Osteocyte (in vitro differentiated cells): ENCODE measurements at places on chromosomes 12 and 14. TPM values are rescaled to one million over a fixed set of nuclear protein-coding genes. Genes with fewer than 3 reads are reported as not detected.

DNA sequence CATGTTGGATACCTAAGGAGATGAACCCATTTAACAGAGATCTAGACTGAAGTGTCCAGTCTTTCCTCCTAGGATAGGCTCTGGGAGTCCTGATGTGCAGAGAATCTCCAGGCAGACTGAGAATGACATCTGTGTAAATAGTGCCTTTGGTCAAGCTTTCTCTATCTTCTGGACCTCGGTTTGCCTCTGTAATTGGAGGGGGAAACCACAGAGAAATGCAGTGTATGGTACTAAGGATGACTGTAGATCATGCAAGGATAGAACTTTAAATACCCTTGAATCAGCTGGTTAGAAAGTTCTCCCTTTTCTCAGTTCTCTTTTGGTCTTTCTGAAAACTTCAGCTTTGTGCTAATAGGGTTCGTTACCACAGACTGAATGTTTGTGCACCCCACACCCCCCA lies 112.2 kb downstream of the PTPN11 start:
- no peaks in the 10 kb centered on the region for H3K36me3 ChIP-seq
- H3K27me3 ChIP-seq = peaks cover 2% of the 10 kb centered on the region
- no peak overlapping the region for H3K27ac ChIP-seq
- H3K4me3 ChIP-seq = no peak overlapping the region

GRCh38 chr12:109435428-109436187 lies 41.5 kb downstream of the KCTD10 start:
- H3K4me3 ChIP-seq = no peak overlapping the region
- no peak overlapping the region for H3K27ac ChIP-seq
- no peaks in the 10 kb centered on the region for H3K4me1 ChIP-seq
- H3K27me3 ChIP-seq = no peaks in the 10 kb centered on the region

GRCh38 chr14:59871166-59871495 lies 555 bp upstream of the RTN1 start:
- no peak for DNase-seq
- H3K4me3 ChIP-seq = peak overlapping the region; percentile 89
- peaks cover 78% of the 10 kb centered on the region for H3K27me3 ChIP-seq

- H3K4me1 ChIP-seq = no peaks in the 10 kb centered on the region
- no peak overlapping the region for H3K4me3 ChIP-seq
- no peak for DNase-seq
- no peak overlapping the region for H3K27ac ChIP-seq
These were observed 463.9 kb downstream of the TMTC2 start for GRCh38 chr12:83150465-83151189.

DNA sequence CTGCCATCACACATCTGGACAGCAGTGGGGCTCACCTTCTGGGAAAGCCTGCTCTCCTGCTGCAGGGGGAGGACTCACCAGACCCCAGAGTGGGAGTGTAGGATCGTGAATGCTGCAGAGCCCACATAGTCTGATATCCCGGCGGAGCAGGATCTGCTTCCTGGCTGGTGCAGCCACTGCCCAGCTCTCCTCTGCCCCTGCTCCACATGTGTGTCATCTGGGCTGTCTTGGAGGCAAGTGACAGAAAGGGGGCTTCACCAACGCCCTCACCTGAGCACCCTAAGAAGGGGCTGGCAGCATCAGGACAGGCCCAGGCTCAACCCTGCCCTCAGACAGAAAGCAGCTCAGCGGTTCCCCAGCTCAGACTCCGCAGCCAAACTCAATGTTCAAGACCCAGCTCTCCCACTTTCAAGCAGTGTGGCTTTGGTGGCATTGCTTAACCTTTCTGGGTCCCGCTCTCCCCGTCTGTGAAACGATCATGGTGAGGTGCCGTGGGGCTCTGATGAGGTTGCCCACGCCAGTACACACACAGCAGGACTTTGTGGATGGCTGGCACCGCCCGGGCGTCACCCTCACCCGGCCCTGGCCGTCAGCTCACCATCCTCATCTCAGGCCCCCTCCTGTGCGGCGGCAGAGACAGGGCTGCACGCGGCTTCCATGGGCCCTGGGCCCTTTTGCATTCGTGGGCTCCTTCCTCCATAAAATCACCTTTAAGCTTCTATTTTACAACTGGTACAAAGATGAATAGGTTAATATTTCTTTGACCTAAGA lies 91.0 kb upstream of the SFSWAP start:
- no peaks in the 10 kb centered on the region for H3K36me3 ChIP-seq
- no peak for DNase-seq
- H3K4me3 ChIP-seq = no peak overlapping the region
- H3K27me3 ChIP-seq = peaks cover 8% of the 10 kb centered on the region
- peaks cover 36% of the 10 kb centered on the region for H3K4me1 ChIP-seq

DNA sequence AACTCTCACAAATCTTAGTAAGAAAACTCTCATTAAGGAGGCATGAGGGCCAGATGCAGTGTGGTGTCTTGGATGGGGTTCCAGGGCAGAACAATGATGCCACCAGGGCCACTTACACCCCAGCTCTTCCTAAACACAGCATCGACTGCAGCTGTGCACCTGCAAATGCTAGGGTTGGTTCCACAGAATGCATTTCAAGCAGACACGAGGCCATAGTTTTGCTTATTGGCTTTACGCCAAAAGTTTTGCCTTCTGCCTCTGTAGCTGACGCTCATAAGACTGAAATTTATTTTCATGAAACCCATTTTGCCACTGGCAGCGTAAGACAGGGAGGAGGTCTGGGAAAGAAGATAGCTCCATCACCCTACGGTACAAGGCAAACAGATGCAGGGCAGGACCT lies 179.0 kb downstream of the RIMBP2 start:
- H3K27ac ChIP-seq = no peak overlapping the region
- no peaks in the 10 kb centered on the region for H3K4me1 ChIP-seq
- no peaks in the 10 kb centered on the region for H3K27me3 ChIP-seq

GRCh38 chr12:123529686-123530085 lies 3.8 kb downstream of the RILPL1 start:
- H3K36me3 ChIP-seq = peaks cover 9% of the 10 kb centered on the region
- no peak overlapping the region for H3K4me3 ChIP-seq
- H3K4me1 ChIP-seq = peaks cover 30% of the 10 kb centered on the region
- DNase-seq = no peak
- no peak overlapping the region for H3K27ac ChIP-seq

DNA sequence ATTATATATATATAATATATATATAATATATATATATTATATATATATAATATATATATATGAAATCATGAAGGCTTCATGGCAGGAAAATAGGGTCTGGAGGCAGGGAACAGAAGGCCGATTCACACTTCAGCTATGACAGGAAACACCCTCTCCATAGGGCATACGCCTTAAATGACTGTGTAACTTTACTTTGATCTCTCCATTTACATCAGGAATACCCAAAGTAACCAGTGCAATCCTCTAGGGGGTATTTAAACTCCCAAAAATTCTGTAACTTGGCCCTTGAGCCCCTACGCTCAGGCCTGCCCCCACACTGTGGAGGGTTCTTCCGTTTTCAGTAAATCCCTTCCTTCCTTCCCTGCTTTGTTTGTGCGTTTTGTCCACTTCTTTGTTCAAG lies 40.4 kb upstream of the PPP2R5C start:
- no peak overlapping the region for H3K4me3 ChIP-seq
- H3K27me3 ChIP-seq = no peaks in the 10 kb centered on the region
- peak; percentile 1 for DNase-seq
- no peaks in the 10 kb centered on the region for H3K36me3 ChIP-seq
- peak overlapping the region; percentile 89 for H3K27ac ChIP-seq

DNA sequence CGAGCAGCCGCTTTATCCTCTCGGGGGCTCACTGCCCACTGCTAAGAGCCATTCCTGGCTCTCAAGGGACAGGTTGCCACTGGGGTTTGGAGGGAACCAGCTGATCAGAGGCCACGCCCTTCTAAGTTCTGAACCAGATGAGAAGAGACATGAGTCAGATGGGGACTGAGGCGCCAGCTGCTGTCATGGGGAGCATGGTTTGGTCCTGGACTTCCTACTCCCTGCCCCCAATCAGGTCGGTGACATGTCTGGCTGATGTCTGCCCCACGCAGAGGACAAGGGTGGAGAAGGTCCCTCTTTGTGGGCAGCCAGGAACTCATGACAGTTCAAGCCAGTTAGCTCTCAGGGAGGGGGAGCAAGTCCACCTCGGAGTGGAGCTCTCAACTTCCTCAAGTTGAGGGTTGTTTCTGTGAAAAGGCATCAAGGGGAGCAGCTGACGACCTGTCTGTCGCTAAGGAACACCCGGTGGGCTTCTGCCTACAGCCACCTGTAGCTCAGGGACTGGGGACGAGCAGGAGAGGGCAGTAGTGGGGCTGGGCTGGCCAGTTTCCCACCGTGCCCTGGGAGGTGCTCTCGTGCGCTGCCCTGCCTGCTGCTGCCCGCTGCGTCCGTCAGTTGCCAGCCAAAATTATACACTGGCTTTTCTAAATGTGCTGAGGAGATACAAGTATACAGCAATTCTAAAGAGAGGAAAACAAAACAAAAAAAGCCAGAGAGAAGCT lies 20.5 kb downstream of the PSMC1 start:
- H3K27ac ChIP-seq = peak overlapping the region; percentile 4
- no peak for DNase-seq
- H3K27me3 ChIP-seq = no peaks in the 10 kb centered on the region
- peaks cover 30% of the 10 kb centered on the region for H3K36me3 ChIP-seq

- H3K36me3 ChIP-seq = no peaks in the 10 kb centered on the region
- H3K4me1 ChIP-seq = no peaks in the 10 kb centered on the region
- no peak for DNase-seq
- no peak overlapping the region for H3K4me3 ChIP-seq
These were observed 33.6 kb downstream of the KCNH5 start for GRCh38 chr14:63011623-63012022.

GRCh38 chr12:87425942-87426554 lies 603.2 kb downstream of the C12orf50 start:
- no peak overlapping the region for H3K27ac ChIP-seq
- DNase-seq = no peak
- H3K36me3 ChIP-seq = peaks cover 3% of the 10 kb centered on the region
- no peak overlapping the region for H3K4me3 ChIP-seq
- H3K27me3 ChIP-seq = no peaks in the 10 kb centered on the region

- no peak overlapping the region for H3K4me3 ChIP-seq
- peaks cover 8% of the 10 kb centered on the region for H3K4me1 ChIP-seq
- peaks cover 61% of the 10 kb centered on the region for H3K27me3 ChIP-seq
- H3K27ac ChIP-seq = no peak overlapping the region
- no peaks in the 10 kb centered on the region for H3K36me3 ChIP-seq
These were observed 5.5 kb upstream of the GAS2L3 start for GRCh38 chr12:100567945-100568344.

DNA sequence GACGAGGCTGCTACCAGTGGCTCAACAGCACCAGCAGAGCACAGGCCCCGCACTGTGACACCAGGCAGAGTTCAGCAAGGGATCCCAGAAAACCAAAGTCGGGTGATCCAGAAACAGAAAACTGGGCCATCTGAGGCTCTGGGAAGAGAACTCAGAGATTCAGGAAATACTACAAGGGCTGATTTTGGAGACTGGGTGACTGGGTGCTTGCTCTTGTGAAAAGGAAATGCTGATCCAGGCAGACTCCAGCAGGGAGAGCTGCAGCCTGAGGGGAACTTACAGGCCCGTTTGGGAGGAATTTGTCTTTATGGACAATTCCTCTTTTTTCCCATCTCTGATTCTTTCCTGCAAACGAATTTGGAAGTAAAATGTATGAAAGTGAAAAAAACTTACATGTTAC lies 28.2 kb downstream of the FOXN3 start:
- peaks cover 18% of the 10 kb centered on the region for H3K4me1 ChIP-seq
- H3K27ac ChIP-seq = peak overlapping the region; percentile 6
- no peaks in the 10 kb centered on the region for H3K27me3 ChIP-seq
- no peak for DNase-seq
- H3K36me3 ChIP-seq = no peaks in the 10 kb centered on the region

GRCh38 chr12:84183576-84183975 lies 729.0 kb downstream of the SLC6A15 start:
- peak overlapping the region; percentile 31 for H3K27ac ChIP-seq
- no peak overlapping the region for H3K4me3 ChIP-seq
- no peak for DNase-seq
- H3K4me1 ChIP-seq = peaks cover 13% of the 10 kb centered on the region

- peak overlapping the region; percentile 58 for H3K4me3 ChIP-seq
- no peak for DNase-seq
- no peaks in the 10 kb centered on the region for H3K27me3 ChIP-seq
- peak overlapping the region; percentile 50 for H3K27ac ChIP-seq
- peaks cover 11% of the 10 kb centered on the region for H3K4me1 ChIP-seq
These were observed 21.3 kb downstream of the GCH1 start for GRCh38 chr14:54881235-54881760.

MMP19 gene
- total RNA-seq = 14.3 and 15.1 TPM in 2 replicates

TAS2R20 gene
- 2.3 and 2.8 TPM in 2 replicates for total RNA-seq

REP15 gene
- 1.4 and 1.6 TPM in 2 replicates for total RNA-seq

MYF6 gene
- total RNA-seq = not detected in 2 replicates

NOVA1 gene
- total RNA-seq = 1.5 and 1.9 TPM in 2 replicates

TPPP2 gene
- not detected in 2 replicates for total RNA-seq

ABCD2 gene
- total RNA-seq = not detected in 2 replicates

CPSF6 gene
- total RNA-seq = 66.5 and 70.2 TPM in 2 replicates

SLCO1A2 gene
- total RNA-seq = 2.4 and 3.8 TPM in 2 replicates

DEPDC4 gene
- total RNA-seq = 1.4 TPM in 2 replicates

FOXN4 gene
- not detected in 2 replicates for total RNA-seq

P2RX2 gene
- not detected in 2 replicates for total RNA-seq

COX6A1 gene
- 299 and 307 TPM in 2 replicates for total RNA-seq

CKAP4 gene
- total RNA-seq = 182 and 197 TPM in 2 replicates

PTMS gene
- total RNA-seq = 501 and 554 TPM in 2 replicates
